ENCODE measurements at places on chromosomes 13 and 19. TPM values are rescaled to one million over a fixed set of nuclear protein-coding genes. Genes with fewer than 3 reads are reported as not detected.
A peak's percentile ranks its signal among the peaks of the same experiment; 100 is the strongest.

Gene C19orf33
- 64.5 TPM for total RNA-seq

DNA sequence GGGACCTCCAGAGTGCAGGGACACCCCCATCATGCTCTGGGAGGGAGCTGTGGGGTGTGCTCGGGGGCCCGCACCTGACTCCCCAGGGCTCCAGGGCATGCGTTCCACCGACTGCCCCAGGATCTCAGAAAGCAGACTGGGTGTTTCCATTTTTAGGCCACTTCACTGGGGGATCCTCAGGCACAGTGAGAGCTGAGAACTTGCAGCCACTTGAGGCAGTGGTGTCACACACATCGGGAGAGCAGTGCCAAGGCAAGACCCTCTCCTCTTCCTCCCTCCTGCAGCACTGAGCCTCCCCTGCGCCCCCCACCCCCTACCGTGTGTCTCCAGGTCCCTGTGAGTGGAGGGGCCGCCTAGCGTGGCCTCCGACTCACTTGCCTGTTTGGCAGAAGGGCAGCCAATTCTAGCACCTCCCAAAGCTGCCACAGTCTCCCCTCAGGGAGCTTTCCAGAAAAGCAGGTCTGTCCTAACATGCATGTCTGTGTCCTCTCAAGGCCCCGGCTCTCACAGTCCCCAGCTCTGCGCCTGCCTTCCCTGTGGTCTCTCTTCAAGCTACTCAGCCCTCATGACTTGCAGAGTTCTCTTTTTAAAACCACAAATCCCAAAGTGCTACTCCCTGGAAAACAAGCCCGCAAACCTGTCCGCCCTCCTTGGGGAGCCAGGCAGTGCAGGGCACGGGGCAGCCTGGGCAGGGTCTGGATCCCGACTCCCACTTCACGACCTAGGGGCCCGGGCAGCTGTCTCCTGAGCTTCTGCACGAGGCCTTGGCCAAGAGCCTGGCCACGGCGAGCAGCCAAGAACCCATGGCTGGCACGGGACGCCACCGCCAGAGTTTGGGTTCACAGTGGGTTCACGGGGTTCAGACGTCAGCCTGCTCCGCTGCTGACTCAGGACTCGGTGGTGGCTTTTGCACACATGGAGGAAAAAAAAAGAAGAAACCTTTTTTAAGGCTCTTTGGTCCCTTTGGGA, 94.1 kb downstream of the STK24 start:
- DNase-seq, result no peak

Gene C19orf67
- not detected for total RNA-seq

- DNase-seq, result no peak
These were observed 41.3 kb downstream of the RCBTB2 start for GRCh38 chr13:48491423-48492095.

GRCh38 chr19:15025217-15025616, 24.1 kb upstream of the CASP14 start:
- DNase-seq, result peak; percentile 7

GRCh38 chr19:1471515-1472160, 7.4 kb downstream of the C19orf25 start:
- no peak for DNase-seq

DNA sequence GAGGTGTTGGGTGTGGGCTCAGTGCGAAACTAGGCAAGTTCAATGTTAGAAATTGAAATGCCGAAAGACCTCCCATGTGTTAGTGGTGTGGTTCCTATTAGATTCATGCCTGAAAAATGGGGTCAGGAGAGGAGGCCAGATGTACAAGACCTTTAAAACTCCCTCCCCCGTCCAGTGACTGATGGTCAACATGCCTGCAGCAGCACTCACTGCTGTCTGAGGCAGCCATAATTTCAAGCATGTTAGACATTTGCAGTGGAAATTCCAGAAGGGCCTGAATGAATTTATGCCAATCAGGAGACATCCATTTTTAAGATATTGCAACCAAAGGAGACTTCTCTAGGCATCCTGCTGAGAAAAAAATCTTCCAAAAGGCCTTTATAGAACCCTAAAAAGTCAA, 426.9 kb upstream of the NBEA start:
- DNase-seq, result no peak

DNA sequence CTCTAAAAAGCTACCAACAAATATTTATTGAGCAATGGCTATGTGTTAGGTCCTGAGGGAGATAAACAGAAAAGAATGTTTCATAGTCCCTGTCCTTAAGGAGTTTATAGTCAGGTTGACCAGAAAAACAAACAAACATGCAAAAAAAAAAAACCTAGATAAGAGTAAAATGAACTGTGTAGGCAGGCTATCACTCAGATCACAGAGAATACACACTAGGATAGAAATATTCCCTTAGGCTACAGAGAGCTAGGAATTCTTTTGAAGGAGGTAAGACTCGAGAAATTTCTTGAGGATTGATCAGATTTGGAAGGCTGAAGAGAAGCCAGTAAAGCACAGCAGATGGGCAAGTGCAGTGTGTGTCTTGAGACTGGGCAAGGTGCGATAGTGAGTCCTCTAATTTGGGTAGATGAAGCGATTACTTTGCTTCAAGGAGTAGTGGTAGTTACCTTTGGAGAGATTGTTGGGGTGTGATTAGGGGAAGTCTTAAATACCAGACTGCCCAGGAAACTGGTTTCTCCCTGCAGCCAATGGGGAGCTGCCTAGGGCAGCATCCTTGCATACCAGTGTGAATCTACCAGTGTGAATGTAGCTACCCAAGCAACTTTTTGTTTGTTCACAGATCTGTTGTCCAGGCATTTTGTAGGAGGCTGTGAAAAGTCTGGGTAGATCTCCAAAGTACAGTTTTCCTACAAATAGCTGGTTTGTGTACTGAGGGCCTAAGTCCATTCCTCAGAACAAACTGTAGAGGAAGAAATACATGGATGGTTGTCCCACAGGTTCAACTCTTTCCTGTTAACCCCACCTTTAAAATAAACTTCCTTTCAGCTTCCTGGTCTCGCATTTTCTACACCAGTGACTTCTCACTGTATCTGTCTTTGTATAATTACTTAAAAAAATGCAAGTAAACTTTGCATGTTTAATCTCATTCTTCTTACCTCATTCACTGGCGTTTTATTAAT, 314.1 kb downstream of the KLF5 start:
- no peak for DNase-seq

DNA sequence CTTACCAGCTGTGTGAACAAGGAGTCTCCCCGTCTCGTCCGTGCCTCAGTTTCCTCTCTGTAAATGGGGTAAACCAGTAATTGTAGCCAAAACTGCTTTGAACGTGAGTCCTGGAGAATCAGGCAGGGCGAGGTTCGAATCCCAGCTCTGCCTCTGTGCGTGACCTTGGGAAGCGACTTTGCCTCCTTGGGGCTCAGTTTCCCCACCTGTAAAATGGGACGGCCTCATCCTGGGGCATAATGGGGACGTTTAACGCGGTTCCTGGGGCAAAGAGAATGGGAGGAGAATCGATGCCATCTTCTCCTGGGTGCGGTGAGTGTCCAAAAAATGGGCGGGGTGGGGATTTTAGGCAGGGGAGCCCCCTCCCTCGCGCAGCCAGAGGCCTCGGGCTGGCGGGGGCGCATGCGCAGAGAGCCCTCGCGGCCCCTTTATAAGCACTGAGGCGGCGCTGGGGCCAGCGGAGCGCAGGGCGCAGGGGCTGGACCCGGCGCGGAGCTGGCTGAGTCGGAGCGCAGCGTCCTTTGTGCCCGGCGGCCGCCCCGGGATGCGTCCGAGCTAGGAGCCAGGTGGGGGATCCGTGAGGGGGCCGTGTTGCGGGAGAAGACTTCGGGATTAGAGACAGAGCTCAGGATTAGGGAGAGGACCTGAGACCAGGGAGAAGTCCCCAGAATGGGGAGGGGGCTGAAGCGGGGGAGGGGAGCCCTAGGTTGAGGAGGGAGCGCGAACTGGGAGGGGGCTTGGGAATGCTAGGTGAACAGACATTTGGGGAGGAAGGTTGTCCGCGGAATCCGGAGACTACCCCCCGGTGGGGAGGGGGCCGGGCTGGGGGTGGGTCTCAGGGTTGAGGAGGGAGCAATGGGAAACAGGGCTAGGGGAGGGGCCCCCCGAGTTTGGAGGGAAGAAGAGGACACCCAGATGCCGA, at the start of gene NCAN:
NCAN (plus strand) TSS at position 460 of the 922 bp plus-strand sequence. CDS start 4,996 bp downstream, outside the sequence.
- no peak for DNase-seq

Gene DCT
- total RNA-seq, result not detected

Gene C3
- total RNA-seq, result 3.5 TPM

GRCh38 chr19:23799321-23799720, 40.6 kb upstream of the ZNF681 start:
- no peak for DNase-seq

Gene LILRB5
- not detected for total RNA-seq

DNA sequence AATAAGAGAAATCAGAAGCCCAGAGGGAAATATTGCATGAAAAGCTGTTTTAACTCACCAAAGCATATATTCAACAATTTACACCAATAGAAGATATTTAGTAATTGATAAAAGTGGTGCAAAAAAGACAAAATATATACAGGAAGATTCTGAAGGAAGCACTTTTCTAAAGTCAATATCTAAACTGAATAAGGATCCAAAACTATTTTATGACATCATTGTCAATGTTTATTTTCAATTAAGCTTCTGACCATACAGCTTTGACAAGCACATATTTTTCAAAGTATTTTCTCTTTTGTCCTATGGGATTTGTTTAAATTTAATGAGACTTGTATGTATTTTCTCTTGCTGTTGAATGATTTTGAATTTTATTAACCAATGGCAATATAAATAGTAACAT, 1716.1 kb downstream of the OLFM4 start:
- DNase-seq, result no peak

- DNase-seq, result no peak
These were observed 18.7 kb downstream of the GPR180 start for GRCh38 chr13:94620286-94620896.

Gene POSTN
- 0.58 TPM for total RNA-seq

- no peak for DNase-seq
These were observed 39.3 kb downstream of the ESD start for GRCh38 chr13:46757640-46758039.

Gene RDH8
- total RNA-seq, result not detected

GRCh38 chr19:45816236-45817009, 1.3 kb upstream of the RSPH6A start:
- DNase-seq, result no peak

Gene RNF113B
- not detected for total RNA-seq

DNA sequence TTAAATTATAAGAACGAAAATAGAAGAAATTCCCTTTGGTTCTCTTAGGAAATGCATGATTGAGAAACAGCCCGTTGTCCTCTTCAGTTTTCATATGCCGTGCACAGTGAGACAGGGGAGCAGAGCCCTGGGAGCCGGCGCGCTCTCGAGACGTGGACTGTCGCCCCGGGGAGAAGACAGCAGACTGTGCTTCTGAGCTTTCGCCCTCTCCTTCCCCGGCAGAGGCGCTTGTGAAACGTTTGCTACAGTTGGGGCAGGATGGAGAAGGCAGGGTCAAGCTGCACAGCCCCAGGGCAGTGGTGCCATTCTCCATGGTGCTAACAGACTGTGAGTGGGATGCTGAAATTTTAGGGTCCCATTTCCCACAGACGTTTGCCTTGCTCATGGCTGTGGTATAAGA, 192.2 kb upstream of the KL start:
- no peak for DNase-seq

GRCh38 chr13:67161176-67161575, 69.0 kb downstream of the PCDH9 start:
- DNase-seq, result no peak

Measured in NCI-H460 (cell line).